Neural progenitor cell (in vitro differentiated cells): ENCODE measurements at places on chromosomes 3 and 15.
A peak's percentile ranks its signal among the peaks of the same experiment; 100 is the strongest.

DNA sequence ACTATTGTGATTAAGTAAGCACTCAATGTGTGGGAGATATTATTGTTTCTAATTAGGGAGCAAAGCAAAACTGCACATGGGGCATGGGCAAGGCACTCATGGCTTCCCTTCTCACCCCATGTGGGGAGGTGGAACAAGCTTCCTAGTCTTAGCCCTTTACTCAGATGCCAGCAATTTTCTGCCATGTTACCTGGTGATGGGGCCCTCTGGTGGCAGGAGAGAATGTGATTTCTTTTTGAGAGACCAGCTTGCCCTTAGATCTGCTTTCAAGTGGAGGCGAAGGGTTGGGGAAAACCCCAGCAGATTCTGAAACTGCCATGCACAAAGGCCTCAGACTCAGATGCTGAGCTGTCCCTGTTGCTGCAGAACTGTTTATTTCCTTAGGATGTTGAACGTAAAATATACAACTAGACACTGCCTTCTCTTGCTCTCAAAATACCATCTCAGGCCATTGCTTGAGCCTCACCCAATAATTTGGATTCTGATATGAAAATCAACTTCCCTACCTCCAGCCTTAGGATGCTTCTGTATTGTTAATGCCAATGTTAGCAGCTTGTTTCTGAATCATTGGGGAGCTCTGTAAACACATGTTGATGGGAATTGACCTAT is 130.2 kb upstream of the TPRG1 start:
- DNase-seq: peak; percentile 77

- DNase-seq: no peak
These were observed 397.4 kb downstream of the OTOL1 start for GRCh38 chr3:161893972-161894371.

DNA sequence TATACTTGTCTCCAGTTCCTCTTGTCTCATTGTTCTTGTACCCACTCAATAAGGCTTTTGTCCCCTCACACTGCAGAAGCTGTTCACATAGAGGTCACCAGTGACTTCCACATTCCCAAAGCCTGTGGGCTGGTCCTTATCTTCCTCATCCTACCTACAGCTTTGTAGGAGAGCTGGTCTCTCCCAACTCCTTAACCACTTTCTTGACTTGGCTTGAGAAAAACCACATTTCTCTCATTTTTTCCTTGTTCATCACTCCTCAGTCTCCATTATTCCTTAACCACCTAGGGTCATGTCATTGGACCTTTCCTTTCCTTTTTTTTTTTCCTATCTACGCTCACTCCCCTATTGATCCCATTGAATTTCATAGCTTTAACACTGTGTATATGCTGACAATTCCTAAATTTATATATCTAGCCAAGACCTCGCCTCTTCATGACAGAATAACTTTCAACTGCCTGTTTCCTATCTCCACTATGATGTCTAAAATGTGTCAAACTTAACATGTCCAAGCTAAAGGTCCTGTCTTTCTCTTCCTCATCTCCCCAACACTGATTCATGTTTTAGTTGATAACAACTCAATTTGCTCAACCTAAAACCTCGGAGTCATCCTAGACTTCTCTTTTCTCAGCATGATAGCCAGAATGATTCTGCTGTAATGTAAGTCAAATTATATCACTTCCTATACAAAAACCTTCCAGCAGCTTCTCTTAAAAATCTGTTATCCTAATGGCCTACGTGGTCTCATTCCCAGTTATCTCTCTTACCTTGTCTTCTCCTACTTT is 49.5 kb downstream of the CEP63 start:
- DNase-seq: no peak

GRCh38 chr15:33371159-33371558 is 60.4 kb downstream of the RYR3 start:
- DNase-seq: no peak

DNA sequence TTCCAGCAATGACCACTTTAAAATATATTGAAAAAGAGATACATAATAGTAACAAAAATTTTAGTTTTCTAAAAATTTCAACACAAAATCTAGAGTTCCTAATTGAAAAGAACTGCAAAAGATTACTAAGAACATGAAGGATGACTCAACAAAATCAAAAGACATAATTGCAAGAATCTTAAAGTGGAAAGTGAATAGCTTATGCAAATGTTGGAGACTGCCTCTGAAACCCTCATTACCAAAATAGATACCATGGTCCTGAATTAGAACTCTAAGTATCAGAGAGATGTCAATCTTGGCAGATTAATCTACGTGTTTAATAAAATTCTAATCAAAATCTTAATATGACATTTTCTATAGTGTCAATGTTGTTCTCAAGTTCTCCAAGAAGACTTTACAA is 60.7 kb upstream of the SGO1 start:
- DNase-seq: no peak

DNA sequence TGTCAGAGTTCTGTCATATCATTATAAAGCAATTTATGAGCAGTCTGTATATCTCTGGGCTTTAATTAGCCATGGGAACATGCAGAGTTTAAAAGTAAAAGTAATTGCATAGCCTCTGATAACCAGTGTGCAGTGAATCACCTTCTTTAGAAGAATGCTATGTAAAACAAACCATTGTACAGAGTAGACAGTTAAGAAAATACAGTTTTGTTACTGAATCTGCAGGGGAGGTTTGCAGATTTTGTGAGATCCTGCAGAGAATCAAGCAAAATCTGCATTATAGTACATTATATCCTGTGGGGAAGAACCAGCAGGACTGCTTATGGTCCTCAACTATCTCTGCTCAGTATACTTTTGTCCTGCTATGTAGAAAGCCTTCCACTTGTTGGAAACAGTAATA is 396.2 kb upstream of the NAALADL2 start:
- DNase-seq: no peak

DNA sequence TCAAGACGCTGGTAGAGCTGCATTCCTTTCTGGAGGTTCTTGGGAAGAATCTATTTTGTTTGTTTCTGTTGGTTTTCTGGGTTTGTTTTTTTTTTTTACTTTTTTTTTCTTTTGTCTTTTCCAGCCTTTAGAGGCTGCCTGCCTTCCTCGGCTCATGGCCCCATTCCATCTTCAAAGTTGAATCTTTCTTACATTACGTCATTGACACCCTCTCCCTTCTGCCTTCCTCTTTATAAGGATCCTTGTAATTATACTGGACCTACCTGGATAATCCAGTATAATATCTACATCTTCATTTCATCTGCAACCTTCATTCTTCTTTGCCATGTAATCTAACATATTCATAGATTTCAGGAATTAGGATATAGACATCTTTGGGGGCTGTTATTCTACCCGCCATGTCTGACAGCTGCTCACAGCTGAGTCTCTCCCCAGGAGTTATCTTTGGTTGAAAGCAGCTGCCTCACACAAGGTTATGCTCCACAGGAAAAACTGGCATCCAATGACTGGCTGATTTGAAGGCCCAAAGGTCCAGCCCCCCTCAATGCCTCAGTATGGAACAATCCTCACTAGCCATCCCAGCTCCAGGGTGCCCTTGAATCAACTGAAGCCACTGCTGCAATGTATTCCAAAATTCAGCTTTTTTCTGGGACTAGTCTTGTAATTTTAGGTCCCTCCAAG is 38.4 kb upstream of the THBS1 start:
- no peak for DNase-seq

- no peak for DNase-seq
These were observed 287.6 kb downstream of the SOX2 start for GRCh38 chr3:181999314-181999713.

DNA sequence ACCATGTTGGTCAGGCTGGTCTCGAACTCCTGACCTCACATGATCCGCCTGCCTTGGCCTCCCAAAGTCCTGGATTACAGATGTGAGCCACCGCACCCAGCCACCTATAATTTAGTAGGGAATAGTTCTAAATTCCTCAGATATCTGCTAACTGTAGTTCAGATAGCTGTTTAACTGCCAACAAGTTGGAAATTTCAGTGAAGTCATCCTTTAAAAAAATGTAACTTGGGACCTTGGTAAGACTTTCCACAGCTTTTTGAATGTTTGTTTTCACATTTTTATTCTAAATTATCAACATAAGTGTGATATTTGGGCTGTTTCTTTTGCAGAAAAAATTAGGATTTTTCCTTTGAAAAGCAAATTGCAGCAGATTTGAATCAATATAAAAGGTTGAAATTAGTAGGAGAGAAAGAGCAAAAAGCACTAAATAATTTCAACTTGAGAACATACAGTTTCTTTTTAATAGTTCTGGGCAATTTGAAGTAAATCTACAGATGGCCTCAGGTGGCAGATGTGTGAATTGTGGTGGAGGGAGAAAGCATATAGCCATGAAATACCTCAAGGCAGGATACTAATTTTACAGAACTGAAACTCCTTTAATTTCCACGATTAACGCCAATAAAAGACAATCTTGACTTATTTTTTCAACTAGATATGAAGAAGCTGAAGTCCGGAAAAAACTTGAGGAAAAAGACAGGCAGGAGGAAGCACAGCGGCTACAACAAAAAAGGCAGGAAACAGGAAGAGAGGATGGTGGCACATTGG is 34.3 kb downstream of the USP8 start:
- DNase-seq: no peak

DNA sequence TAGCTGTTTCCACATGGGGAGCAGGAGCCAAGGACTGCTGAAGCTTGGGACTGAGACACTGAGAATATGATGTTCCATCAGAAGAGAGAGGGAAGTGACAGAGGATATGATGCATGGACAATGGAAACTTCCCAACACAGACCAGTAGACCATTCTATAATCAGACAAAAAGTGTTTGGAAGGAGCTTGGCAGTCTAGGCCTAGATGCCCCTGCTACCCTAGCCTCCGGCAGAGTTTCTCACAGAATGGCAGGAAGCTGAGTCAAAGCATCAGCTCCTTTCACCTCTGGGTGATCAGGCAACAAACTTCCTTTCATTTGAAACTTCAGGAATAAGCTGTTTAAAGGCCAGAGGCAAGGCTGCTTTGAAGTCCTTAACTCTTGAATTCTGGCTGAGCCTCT is 222.0 kb downstream of the NEK10 start:
- no peak for DNase-seq

- DNase-seq: peak; percentile 24
These were observed 1433.9 kb upstream of the CADM2 start for GRCh38 chr3:83524901-83525300.

DNA sequence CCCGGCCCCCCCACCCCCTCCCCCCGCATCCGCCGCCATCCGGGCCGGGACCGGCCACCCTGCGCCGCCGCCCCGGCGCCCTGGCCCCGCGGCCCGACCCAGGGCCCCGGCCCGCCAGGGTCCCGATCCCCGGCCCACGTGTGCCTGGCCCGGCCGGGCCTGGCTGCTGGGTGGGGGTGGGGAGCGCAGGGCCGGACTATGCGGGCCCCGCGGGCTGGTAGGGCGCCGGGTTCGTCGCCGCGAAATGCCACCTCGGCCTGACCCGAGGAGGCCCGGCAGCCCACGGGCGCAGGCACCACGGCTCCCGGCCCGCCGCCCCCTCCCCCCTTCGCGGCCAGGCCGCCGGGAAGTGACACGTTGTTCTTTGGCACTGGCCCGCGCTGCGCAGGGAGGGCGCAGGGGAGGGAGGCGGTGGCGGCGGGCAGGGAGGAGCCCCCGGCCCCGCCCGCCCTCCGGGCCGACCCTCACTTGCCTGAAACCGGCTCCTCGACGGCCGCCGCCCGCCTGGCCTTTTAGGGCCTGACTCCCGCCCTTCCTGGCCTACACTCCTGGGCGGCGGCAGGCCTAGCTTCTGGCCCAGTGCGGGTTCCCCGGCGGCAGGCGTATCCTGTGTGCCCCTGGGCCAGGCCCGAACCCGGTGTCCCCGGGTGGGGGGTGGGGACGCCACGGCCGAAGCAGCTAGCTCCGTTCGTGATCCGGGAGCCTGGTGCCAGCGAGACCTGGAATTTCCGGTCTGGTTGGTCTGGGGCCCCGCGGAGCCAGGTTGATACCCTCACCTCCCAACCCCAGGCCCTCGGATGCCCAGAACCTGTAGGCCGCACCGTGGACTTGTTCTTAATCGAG is 515 bp downstream of the EIF4G1 start:
- peak; percentile 80 for DNase-seq

- DNase-seq: no peak
These were observed 52.0 kb upstream of the DLG1 start for GRCh38 chr3:197350446-197350845.

GRCh38 chr15:40266828-40267304 is 16.0 kb downstream of the ANKRD63 start:
- DNase-seq: no peak

DNA sequence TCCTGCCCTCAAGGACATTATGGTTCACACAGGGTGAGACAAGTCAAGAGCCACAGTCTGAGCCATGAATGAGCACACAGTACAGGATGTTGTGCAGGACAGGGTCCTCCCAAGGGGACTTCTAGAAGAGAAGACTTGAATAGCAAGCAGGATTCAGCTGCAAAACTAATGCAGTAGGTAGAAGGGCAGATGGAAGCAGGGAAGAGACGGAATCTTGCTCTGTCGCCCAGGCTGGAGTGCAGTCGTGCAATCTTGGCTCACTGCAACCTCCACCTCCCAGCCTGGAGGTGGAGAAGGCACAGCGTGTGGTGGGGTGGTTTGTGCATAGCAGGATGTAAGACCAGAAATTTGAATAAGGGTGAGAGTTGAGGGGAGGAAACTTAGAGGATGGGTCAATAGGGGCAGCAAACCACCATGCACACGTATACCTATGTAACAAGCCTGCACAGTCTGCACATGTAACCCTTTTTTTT is 8.0 kb downstream of the BCL2L10 start:
- DNase-seq: no peak

DNA sequence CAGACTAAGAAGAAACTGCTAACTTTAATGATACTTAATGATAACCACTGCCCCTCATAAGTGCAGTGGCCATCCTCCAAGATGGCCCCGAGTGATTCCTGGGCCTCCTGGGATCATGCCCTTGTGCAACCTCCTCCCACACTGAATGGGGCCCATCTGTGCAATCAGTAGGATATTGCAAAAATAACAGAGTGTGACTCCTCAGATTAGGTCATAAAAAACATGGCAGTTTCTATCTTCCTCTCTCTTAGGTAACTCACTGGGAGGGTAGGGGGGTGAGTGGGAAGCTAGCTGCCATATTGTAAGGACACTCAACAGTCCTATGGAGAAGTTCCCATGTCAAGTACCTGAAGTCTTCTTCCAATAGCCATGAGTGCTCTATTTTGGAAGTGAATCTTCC is 173.0 kb downstream of the SHQ1 start:
- DNase-seq: no peak

DNA sequence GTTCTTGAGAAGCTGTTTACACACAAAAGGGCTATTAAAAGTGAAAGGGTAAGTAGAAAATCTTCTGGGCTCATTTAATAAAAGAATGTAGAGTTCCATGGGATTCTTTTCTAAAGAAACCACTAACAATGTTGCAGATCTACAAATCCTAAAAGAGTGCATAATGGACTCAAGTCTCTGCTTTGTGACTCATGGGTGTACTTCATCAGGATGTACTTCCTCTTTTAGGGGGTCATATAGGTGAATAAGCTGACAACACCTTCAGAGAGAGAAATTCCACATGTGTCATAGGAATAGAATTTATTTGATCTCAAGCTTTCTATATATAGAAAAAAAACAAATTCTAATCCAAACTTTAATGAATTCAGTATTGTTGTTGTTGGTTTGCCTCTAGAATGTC is 355.5 kb downstream of the TIGIT start:
- no peak for DNase-seq
